Right kidney (tissue), 9 donors: ENCODE measurements at places on chromosomes 1 and 21.

GRCh38 chr1:159949123-159949522 is 3.7 kb upstream of the IGSF9 start:
- DNase-seq = no peak

DNA sequence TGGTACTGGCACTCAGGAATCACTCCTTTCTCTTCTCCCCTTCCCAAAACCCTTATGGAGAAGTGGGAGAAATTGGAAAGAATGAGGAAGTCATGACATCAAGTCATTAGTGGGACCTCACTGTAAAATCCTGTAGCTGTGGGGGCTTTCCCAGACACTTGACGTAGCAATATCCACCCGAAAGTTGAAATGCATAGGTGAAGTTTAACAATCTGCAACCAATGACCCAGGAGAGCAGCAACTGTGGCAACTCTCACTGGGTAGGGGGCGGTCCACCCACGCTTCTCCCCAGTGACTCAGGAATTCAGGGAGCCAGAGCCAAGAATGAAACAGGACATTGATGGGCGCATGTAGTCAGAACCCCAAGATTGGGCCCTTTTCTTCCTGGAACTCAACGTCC is 27.0 kb downstream of the ABCA4 start:
- no peak for DNase-seq

DNA sequence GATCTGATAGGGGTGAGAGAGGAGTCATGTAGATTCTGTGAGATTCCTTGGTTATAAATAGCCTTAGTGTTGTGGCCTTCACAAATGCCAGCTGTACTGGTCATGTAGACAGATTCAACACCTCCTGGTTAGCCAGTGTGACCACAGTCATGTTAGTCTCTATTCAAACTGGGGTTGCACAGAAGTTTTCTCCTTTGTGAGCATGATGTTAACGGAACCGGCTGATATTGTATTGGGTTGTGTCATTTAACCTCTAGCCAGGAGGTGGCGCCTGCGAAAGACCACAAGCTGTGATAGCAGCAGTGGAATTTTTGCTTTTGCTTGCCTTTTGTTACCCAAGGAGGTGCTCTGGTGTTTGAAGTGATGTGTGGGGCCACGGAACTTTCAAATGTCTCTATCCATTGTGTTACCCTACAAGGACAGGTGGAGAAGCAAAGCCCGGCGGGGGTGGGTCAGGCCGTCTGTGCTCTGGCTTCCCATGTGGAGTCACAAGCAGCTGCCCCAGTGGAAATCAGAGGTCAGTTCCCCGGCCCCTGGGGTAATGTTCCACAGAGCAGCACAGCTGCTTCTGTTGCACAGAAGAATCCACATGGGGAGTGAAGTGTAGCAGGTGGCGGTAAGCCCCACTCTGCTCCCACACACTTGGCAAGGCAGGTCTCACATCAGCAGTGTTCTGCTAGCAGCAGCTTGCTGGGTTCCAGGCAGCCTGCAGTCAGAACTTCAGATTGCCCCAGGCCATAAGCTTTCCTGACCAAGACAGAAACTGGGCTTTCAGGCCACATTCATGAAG is 112.6 kb downstream of the ADAMTS1 start:
- peak; percentile 42 for DNase-seq

DNA sequence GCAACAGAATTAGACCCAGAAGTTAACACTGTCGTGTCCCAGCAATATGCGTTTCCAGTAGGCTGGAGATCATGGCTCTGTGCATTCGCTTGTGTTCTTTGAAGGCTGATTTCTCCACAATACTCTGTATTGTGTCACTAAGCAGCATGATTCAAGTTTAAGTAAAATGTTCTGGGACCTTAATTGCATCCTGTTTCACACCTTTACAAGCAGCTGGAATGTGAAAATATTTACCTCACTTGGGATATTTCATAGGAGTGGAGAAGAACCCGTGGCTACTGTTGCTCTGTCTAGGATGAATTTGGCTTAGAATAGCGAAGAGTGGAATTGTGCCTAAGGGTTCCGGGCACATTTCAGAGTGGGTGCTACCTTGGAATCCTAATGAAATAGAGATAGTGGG is 6.3 kb downstream of the PTGFRN start:
- DNase-seq = no peak

GRCh38 chr1:163565166-163565565 is 243.4 kb downstream of the NUF2 start:
- no peak for DNase-seq

DNA sequence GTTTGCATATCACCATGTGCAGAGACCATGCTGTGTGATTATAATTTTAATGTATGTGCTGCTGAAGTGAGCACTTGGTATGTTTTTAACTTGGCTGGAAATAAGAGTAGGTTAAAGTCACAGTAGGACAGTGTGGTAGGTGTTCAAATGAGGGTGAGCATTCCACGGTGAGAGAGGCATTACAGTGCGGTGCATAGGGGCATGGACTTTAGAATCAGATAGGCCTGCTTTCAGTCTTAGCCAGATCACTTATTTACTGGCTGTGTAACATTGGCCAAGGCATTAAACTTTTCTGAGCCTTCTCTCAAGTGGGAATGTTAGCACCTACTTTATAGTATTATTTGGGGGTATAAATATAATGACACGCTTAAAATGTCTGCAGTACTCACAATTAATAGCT is 43.2 kb downstream of the GIPC2 start:
- DNase-seq = no peak

DNA sequence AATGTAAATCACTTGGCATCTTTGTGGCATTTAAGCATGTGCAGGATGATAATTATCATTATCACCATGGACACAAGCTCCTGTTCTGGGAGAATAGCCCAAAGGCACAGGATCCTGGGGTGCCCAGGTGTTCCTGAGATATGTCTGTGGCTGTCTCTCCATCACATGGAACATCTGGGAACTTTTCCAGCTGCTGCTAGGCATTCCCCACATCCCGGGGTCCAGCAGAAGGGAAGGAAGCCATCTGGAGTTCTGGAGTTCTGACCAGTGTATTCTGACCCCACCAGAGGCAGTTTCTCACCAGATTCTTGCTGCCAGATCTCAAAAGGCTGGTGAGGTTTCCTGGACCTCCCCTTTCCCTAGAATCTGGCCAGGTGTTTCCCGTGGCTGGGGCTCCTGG is 259.7 kb upstream of the VAMP3 start:
- no peak for DNase-seq

GRCh38 chr1:79737193-79737592 is 730.7 kb upstream of the ADGRL4 start:
- DNase-seq = no peak

- no peak for DNase-seq
Measured at GRCh38 chr1:41846625-41847405, 71.9 kb downstream of the HIVEP3 start.

- no peak for DNase-seq
Measured at GRCh38 chr21:28884481-28884880, 108.2 kb downstream of the LTN1 start.

GRCh38 chr1:117657949-117658660 is 52.3 kb downstream of the TENT5C start:
- no peak for DNase-seq

GRCh38 chr1:151820940-151821339 is 10.7 kb downstream of the RORC start:
- DNase-seq = no peak

DNA sequence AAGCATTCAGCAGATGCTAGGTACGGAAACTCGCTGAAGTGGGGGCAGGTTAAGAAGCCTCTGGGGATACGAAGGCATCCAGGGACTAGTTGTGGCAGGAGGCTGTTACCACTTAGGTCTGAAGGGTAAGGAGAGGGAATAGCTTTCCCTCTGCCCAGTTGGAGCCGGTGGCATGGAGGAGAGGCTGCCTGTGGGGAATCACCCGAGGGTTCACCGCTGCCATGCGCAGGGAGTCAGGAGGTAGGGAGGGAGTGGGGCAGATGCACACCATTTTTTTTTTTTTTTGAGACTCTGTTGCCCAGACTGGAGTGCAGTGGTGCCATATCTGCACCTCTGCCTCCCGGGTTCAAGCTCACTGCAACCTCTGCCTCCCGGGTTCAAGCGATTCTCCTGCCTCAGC is 6.1 kb downstream of the PCSK9 start:
- no peak for DNase-seq

GRCh38 chr1:233246965-233247364 is 48.6 kb downstream of the PCNX2 start:
- no peak for DNase-seq
